Endodermal cell (in vitro differentiated cells): ENCODE measurements at places on chromosomes 1 and 21. TPM values are rescaled to one million over a fixed set of nuclear protein-coding genes. Genes with fewer than 3 reads are reported as not detected.

- no peaks in the 10 kb centered on the region for H3K27me3 ChIP-seq
- DNase-seq: peak; percentile 76
- peaks cover 6% of the 10 kb centered on the region for H3K4me1 ChIP-seq
- no peak overlapping the region for H3K4me3 ChIP-seq
Measured at GRCh38 chr1:62045574-62045973, 149.1 kb upstream of the L1TD1 start.

- H3K36me3 ChIP-seq: no peaks in the 10 kb centered on the region
- peak; percentile 65 for DNase-seq
- H3K27me3 ChIP-seq: no peaks in the 10 kb centered on the region
- H3K4me3 ChIP-seq: no peak overlapping the region
Measured at GRCh38 chr1:96236156-96236739, 485.3 kb upstream of the PTBP2 start.

- no peaks in the 10 kb centered on the region for H3K27me3 ChIP-seq
- no peaks in the 10 kb centered on the region for H3K36me3 ChIP-seq
- no peak for DNase-seq
- H3K4me1 ChIP-seq: peaks cover 20% of the 10 kb centered on the region
- H3K27ac ChIP-seq: no peak overlapping the region
Measured at GRCh38 chr1:183710734-183711133, 57.6 kb upstream of the APOBEC4 start.

- H3K27me3 ChIP-seq: no peaks in the 10 kb centered on the region
- H3K27ac ChIP-seq: no peak overlapping the region
- no peak overlapping the region for H3K4me3 ChIP-seq
Measured at GRCh38 chr1:172390683-172391551, 29.6 kb upstream of the C1orf105 start.

- no peak overlapping the region for H3K27ac ChIP-seq
- no peak for DNase-seq
- H3K4me1 ChIP-seq: peaks cover 3% of the 10 kb centered on the region
- H3K27me3 ChIP-seq: no peaks in the 10 kb centered on the region
Measured at GRCh38 chr1:151537112-151537511, 3.0 kb upstream of the TUFT1 start.

DNA sequence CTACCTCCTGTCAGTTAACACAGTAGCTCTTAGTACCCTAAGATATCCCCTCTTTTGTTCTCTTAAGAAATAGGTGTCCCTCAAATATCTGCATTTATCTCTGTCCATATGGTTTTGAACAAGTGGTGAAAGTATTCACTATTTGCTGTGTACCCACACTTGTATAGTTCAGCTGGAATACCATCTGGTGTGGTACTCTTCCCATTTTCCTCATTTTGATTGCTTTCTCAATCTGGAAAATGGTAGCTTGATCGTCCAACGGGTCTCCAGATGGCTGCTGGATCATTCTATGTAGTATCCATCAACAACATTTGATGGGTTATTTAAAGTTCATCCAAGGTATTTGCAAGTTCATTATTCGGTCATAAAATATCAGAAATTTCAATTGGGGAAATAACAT is 100.3 kb upstream of the DPYD start:
- no peaks in the 10 kb centered on the region for H3K27me3 ChIP-seq
- no peak overlapping the region for H3K27ac ChIP-seq
- H3K36me3 ChIP-seq: no peaks in the 10 kb centered on the region

GRCh38 chr1:231751415-231751814 is 124.8 kb downstream of the DISC1 start:
- no peaks in the 10 kb centered on the region for H3K27me3 ChIP-seq
- H3K36me3 ChIP-seq: peaks cover 4% of the 10 kb centered on the region
- DNase-seq: no peak

DNA sequence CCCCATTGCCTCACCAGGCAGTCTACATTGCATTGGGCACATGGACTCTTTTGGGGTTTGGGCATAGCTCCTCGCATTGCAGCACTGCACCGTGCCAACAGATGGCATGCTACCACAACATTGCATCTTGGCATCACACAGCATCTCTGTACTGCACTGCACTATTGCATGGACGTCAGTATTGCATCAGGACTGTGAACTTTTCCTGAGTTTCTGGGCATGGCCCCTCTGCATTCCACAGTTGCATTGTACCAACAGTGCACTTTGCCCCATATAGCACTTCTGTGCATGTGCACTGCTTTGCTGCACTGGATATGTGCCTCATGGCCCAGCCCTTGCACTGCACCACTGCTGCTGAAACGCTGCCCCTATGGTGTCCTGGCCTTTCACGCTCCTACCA is 9.6 kb downstream of the PTPRU start:
- H3K36me3 ChIP-seq: no peaks in the 10 kb centered on the region
- H3K27ac ChIP-seq: no peak overlapping the region
- H3K4me1 ChIP-seq: peaks cover 34% of the 10 kb centered on the region
- DNase-seq: peak; percentile 60

- H3K4me3 ChIP-seq: no peak overlapping the region
- no peaks in the 10 kb centered on the region for H3K4me1 ChIP-seq
- DNase-seq: no peak
Measured at GRCh38 chr1:238343852-238344251, 453.1 kb upstream of the ZP4 start.

DNA sequence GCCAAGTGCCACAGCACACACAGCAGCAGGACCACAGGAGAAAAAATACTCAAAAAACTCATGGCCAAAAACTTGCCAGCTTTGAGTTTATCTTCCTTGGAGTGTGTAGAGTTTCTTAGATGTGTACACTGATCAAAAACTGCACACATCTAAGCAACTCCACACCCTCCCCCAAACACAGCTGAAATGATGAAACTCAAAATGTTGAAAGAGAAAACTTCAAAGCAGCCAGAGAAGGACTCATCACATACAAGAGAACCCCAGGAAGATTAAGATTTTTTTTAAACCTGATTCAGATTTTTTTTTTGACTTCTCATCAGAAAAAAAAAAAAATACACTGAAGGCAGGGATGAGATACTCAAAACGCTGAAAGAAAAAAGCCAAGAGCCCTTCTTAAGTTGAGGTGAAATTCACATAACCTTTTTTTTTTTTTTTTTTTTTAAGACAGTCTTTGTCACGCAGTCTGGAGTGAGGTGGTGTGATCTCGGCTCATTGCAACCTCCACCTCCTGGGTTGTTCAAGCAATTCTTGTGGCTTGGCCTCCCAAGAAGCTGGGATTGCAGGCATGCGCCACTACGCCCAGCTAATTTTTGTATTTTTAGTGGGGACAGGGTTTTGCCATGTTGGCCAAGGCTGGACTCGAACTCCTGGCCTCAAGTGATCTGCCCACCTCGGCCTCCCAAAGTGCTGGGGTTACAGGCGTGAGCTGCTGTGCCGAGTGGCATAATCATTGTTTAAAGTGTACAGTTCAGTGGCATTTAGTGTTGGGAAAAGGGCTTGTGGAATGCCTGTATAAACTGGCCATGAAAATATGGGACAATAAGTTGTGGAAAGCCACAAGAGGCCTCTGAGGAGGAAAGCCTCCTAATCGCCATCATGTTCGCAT is 20.9 kb upstream of the PDXK start:
- no peaks in the 10 kb centered on the region for H3K27me3 ChIP-seq
- peaks cover 23% of the 10 kb centered on the region for H3K36me3 ChIP-seq
- no peak for DNase-seq
- H3K4me3 ChIP-seq: no peak overlapping the region
- H3K4me1 ChIP-seq: no peaks in the 10 kb centered on the region

DNA sequence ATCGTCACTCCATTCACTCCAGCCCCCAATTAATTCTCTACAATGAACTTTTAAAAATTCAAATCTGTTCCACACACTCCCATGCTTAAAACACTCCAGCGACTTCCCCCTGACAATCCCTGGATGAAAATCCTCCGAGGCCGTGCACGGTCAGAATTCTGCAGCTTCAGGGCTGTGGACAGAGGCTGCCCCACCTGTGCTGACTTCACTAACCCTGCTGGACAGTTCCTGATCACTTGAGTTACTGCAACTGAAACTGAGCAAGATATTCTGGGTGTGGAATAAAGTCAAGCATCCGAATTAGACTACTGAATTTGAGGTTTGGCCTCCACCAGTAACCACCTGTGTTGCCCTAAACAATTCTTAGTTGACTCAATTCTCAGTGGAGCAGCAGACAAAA is 1.0 kb upstream of the JAK1 start:
- H3K27me3 ChIP-seq: no peaks in the 10 kb centered on the region
- no peaks in the 10 kb centered on the region for H3K4me1 ChIP-seq
- no peak for DNase-seq
- no peak overlapping the region for H3K4me3 ChIP-seq
- no peak overlapping the region for H3K27ac ChIP-seq

DNA sequence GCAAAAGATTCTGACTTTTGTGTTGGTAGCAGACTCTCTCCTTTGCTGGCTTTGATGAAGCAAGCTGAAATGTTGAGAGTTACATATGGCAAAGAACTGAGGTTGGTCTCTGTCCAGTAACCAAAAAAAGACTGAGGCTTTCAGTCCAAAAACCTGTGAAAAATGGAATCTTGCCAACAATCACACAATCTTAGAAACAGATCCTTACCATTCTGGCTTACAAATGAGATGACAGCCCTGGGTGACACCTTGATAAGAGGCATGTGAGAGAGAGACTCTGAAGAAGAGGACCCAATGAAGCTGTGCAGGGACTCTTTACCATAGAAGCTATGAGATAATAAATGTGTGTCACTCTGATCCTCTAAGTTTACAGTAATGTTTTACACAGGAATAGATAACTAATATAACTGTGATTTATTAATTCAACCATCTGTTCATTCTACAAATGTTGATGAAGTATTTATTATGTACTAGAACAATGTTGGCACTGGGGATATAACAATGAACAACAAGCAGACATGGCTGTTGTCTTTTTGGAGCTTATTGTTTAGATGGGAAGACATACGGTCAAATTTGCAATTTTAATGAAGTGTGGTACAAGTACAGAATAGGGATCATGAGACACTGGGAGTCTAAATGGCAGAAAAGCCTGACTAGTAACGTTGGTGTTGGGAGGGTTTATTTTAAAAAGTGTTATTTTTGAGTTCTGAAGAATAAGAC is 251.0 kb downstream of the OLFM3 start:
- no peak overlapping the region for H3K27ac ChIP-seq
- H3K4me3 ChIP-seq: no peak overlapping the region
- H3K4me1 ChIP-seq: no peaks in the 10 kb centered on the region
- no peaks in the 10 kb centered on the region for H3K36me3 ChIP-seq
- no peak for DNase-seq
- H3K27me3 ChIP-seq: no peaks in the 10 kb centered on the region

DNA sequence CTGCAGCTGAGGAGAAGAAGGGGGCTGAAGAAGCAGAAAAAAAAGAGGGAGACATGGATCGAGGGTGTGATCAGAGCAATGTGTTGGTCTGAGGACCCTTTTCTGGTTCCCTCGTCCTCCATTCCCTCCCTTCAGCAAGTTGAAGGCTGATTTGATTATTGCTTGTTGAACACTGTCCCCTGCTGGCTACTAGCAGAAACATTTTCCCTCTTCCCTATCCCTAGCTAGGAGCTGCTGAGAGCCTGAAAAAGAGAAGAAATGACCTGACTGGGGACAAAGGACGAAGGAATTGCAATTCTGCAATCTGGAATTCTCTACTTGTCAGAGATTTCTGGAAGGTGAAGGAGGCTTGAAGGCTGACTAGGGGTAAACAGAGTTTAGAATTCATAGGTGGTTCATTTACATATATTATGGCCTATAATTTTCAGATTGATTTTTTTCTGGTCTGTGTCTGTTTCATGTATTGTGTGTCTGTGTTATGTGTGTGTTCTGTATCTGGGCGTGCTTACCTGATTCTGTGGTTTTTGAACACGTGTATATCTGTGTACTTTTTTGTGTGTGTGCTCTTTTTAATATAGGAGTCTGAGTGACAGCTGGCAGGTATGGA is 9.8 kb downstream of the NHLH1 start:
- no peaks in the 10 kb centered on the region for H3K27me3 ChIP-seq
- peak overlapping the region; percentile 85 for H3K27ac ChIP-seq
- H3K4me1 ChIP-seq: peaks cover 10% of the 10 kb centered on the region

- DNase-seq: no peak
- peaks cover 18% of the 10 kb centered on the region for H3K4me1 ChIP-seq
Measured at GRCh38 chr1:22831729-22832413, 121.2 kb downstream of the EPHB2 start.

Gene C1orf105
- not detected in 3 replicates for total RNA-seq

Gene SLC30A10
- 2.1 TPM in 1 of 3 replicates, not detected in the others for total RNA-seq

Gene ALPL
- total RNA-seq: 81.4 to 106 TPM (median 94.8 TPM) in 3 replicates

Gene SERPINC1
- total RNA-seq: 0.47 TPM in 1 of 3 replicates, not detected in the others

Gene LPGAT1
- 49.1 to 68.2 TPM (median 66.9 TPM) in 3 replicates for total RNA-seq
